ENCODE measurements at places on chromosomes 6 and 20.

DNA sequence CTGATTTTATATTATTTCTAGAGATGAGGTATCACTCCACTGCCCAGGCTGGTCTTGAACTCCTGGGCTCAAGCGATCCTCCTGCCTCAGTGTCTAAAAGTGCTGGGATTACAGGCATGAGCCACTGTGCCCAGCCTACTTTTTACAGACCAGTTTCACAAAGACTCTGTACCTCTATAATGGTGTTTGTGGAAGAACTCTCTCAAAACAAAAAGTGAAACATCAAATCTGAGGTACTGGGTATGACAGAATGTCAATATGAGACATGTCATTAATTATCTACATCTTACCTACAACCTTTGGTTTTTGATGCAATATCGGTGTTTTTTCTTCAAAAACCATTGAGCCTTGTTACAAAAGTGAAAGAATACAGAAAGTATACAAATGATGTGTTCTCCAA lies 49.4 kb upstream of the MCM9 start:
- DNase-seq, result no peak

- DNase-seq, result no peak
These were observed 163.1 kb downstream of the ISM1 start for GRCh38 chr20:13384132-13384531.

DNA sequence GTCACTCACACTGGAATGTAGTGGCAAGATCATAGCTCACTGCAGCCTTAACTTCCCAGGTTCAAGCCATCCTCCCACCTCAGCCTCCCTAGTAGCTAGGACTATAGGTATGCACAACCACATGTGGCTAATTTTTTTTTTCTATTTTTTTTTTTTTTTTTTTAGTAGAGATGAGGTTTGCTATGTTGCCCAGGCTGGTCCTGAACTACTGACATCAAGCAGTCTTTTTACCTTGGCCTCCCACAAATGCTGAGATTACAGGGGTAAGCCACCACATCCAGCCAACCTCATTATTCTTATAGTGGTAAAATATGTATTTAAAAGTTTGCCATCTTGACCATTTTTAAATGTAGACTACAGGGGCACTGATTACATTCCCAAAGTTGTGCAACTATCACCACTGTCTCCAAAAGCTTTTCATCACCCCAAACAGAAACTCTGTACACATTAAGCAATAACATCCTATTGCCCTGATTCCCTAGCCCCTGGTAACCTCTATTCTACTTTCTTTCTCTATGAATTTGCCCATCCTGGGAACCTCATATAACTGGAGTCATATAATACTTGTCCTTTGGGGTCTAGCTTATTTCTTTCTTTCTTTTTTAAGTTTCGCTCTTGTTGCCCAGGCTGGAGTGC lies 268.0 kb upstream of the JARID2 start:
- DNase-seq, result no peak

DNA sequence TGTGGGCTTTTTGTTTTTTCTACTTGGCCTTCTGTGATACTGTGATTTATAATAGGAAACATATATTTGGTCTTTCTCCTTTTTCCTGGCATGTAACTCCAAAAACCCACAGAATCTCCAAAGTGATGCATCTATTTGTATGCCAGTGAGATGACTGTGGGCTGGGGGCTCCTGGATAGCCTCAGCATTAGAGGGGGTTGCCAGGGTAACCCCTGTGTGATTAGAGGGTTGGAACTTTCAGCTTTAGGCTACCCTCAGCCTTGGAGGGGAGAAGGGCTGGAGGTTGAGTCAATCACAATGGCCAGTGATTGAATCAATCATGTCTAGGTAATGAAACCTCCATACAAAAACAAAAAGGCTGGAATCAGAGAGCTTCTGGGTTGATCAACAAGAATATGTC lies 10.6 kb upstream of the SFT2D1 start:
- DNase-seq, result no peak

DNA sequence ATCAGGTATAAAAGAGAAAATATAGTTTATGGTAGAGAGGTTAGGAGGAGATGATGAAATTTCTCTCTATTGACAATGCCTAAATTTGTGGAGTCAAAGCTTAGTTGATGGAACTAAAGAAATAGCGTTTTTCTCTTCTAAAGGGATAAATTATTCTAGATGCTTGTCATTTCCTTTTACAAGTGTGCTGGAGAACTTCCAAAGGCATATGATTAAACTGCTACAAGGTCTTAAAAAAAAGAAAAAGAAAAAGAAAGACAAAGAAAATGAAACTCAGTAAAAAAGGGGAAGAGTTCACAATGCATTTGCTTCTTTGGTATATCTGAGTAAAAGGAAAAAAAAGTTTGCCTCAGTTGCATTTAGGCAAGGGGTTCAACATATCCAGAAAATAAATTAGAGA lies 499.8 kb upstream of the PTCHD4 start:
- no peak for DNase-seq

DNA sequence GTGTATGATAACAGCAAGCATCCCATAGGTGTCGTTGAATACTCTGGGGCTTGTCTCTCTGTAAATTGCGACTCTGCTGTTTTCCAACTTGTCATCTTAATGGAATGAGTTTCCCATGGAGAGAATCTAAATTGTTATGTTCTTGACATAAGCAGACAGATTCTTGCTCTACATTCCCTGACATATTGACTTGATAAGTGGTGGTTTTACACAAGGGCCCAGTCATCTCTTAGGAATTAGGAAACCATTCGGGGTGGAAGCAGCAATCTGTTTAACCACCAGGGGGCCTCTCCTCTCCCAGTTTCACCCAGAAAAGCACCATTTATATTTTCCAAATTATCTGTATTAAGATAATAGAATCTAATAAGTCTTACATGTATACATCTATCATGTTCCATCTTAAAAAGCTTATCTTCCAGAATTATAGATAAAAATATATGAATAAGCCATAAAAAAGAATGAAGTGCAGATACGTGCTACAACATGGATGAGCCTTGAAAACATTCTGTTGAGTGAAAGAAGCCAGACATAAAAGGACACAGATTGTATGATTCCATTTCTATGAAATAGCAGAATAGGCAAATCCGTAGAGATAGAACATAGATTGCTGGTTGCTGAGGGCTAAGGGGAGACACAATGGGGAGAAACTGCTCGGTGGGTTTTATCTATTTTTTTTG lies 23.1 kb upstream of the MROH8 start:
- no peak for DNase-seq

DNA sequence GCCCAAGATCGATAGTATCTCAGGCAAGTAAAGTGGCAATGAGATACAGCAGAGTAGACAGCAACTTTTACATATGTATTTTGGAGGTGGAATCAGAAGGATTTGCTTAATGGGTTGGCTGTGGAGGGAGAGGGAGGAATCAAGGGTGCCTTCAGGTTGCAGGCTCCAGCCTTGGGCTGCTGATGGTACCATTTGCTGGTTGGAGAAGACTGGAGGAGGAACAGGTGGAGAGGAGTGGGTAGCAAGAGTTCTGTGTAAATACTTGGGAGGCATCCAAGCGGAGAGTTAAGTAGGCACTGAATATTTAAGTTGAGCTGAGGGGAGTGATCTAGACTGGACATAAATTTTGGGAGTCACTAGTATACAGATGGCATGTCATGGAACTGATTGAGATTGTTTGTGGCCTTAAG lies 5.2 kb downstream of the BICRAL start:
- no peak for DNase-seq

DNA sequence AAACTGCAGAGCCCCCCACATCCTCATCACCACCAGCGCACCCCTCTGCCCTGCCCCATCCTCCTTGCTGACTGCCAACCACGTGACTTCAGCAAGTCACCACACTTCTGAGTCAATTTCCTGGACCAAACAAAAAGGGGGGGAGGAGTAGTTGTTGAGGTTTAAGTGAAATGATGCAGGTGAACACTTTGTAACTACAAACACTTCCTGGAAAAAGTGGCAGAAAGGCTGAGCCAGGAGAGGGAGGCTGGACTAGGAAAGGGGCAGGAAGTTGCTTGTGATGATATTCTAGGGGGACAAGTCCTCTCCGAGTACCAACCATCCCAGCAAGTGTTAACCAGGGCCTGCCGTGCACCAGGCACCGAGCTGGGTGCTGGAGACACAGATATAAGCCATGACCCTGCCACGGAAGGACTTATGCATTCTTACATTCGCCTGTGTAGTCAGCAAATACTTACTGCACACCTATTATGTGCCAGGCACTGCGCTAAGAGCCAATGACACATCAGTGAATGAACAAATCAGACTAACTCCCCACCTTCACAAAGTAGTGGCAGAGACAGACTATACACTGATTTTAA lies 67.3 kb downstream of the PREX1 start:
- DNase-seq, result no peak

GRCh38 chr6:96794980-96795379 lies 42.3 kb downstream of the GPR63 start:
- DNase-seq, result no peak

- DNase-seq, result no peak
These were observed 50.9 kb downstream of the PLCB4 start for GRCh38 chr20:9119776-9120175.

DNA sequence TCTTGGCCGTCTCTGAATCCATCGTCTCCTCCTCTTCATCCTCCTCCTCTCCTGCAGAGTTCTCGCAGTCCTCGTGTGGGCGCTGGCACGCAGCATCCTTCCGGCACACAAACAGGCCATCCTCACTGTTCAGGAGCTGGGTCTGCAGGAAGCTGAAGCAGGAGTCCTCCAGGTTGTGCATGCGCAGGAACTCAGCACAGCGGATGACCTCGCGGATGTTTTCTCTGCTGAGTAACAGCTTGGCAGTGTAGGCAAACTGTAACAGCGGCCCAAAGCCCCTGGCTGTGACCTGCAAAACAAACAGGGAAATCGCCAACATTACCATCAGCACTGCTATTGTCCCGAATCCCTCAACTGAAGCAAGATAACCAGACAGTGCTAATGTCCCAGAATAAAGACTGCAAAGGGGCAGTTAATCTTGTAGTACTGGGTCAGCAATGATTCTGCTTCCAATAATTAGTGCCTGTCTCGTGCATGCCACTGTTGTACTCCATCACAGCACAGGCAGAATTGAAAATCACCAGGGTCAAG lies 57.4 kb downstream of the GJA10 start:
- no peak for DNase-seq

DNA sequence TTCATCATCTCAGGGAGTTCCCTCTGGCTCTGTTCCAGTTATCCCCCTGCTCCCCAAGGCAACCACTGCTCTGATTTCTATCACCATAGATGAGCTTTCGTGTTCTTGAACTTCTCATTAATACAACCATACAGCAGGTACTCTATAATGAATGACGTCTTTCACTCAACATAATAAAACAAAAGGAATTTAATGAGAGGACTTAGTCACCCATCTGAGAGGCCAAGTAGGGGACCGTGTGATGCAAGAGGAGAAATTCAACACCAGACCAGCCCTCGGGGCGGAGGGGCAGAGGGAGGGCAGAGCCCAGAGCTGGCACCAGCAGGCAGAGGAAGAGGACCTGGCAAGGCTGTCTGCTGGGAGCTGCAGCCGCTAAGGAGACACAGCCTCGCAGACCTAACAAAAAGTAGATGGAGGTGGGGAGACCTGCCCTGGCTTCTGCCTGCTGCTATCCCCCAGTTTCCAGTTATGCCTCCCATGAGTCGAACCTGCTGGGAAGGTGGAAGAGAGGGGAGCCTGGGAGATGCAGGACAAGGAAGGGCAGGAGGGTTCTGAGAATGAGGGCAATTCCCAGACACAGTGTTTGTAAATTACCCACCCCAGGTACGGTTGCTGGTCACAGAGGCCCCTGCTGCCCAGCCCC lies 13.8 kb downstream of the CCN5 start:
- no peak for DNase-seq

GRCh38 chr6:35706468-35706867 lies 17.8 kb upstream of the FKBP5 start:
- DNase-seq, result no peak

GRCh38 chr6:144214622-144215401 lies 64.5 kb downstream of the STX11 start:
- no peak for DNase-seq

DNA sequence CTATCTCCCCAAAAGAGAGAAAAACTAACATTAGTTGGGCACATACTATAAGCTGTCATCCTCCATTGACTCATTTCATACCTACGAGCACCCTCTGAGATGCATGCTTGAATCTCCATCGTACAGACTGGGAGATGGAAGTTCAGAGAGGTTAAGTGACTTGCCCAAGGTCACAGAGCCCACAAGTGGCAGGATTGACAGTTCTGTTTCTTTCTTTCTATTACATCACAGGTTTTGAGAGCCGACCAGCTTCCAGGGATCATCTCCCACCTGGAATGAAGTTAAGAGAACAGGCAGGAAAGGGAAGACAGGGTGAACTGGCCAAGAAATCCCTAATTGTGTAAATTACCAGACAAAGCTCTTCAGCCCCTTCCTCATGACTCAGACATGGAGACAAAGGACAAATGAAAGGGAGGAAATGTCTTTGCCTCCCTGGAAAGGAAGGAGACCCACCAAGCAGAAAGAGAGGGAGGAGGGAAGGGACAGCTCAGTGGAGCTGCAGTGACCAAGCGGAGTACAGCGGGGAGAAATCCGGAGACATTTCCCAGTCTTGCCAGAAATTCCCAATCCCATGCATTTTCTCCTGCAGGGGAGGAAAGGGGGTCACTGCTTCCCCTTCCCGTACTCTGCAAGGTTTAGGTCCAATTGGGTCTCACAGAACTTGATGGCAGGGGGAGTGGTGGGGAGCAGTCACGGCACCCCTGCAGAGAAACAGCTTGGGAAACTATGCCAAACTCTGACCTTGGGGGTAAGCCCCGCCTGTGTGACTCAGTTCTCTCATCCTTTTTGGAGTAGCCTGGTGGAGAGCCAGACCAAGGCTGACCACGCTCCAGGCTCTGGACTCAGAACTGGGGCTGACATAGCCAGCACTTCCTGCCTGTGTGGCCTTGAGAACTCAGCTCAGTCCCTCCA lies 154.3 kb downstream of the ANKRD60 start:
- no peak for DNase-seq

DNA sequence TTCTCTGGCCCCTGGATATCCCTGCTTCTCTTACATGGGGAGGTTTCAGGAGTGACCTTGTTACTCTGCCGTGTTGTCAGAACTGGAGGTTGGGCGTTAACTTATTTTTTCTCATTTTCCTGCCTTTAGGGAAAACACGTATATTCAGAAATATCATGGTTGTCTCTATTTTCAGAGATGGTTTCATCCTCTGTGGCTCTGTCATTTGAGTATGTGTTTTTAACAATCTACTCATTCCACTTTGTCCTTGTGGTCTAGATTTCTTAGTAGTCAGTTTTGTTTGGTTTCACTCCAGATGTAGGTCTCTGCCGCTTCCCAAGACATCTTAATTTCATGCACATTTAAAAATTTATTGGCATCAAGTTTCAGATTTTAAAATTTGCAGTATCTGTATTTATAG lies 45.9 kb downstream of the KCNS1 start:
- no peak for DNase-seq

DNA sequence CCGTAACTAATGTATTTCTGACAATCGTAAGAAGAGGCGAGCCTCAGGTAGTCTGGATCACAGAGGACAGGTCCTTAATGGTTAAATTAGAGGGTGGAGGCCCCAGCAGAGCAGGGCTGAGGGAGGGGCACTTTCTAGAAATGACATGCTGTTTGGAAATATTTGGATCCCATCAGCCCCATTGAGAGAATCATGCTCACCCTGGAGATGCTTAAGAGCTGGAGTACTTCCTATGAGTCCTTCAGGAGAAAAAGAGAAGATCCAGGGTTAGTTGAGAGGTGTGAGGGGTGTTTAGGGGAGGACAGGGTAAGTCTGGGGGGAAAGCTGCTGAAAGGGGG lies 123.0 kb downstream of the TCP11 start:
- no peak for DNase-seq

GRCh38 chr20:64084685-64085152 lies 521 bp upstream of the LKAAEAR1 start:
- no peak for DNase-seq

Data from cortex of kidney (tissue), 1 donor.